ENCODE measurements at places on chromosomes 7 and 10.

GRCh38 chr10:124221356-124222317 is 128.2 kb upstream of the CHST15 start:
- DNase-seq, result no peak

GRCh38 chr10:34083567-34083966 is 731.5 kb downstream of the PARD3 start:
- no peak for DNase-seq

DNA sequence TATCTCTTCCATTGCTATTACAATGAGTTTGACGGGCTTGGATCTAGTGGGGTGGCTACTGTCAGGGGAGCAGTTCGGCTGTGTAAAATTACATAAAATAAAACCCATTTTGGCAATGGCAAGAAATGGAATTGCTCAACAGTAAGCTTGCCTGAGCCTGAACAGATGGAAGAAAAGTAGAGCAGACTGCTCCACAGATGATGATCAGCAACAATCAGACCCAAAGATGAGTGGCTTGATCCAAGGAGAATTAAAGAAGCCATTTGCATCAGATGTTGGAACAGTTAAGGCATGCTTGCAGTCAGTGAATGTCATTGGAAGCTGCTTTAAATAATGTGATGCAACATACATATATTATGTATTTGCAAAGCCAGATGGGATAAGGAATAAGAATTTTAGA is 256.6 kb upstream of the SMIM30 start:
- DNase-seq, result no peak

DNA sequence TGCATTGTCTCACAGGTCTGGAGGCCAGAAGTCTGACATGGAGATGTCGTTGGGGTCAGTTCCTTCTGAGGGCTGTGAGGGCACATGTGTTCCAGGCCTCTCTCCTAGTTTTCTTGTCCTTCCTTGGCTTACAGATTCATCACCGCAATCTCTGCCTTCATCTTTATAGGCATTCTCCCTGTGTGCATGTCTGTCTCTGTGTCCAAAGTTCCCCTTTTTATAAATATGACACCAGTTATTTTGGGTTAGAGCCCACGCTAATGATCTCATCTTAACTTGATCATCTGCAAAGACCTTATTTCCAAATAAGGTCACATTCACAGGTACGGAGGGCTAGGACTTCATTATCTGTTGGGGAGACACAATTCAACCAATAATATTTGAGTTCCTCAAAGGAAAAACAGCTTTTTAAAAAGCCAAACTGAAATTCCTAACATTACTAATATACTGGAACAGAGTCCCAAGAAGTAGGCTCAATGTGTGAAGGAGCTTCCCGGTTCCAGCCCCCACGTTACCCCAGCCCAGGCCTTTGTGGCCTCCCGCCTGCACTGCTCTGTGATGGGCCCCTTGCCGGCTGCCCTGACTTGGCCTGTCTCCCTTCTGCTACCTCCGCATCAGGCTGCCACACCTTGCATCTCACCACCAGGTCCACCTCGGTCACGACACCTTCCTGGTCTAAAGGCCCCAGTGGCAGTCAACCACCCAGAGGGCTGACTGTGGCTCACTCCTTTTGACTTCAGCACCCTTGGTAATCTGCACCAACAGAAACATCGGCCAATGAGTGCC is 142.7 kb downstream of the KCNMA1 start:
- DNase-seq, result no peak

GRCh38 chr10:51894771-51895578 is 195.6 kb upstream of the CSTF2T start:
- DNase-seq, result no peak

GRCh38 chr7:139731802-139732470 is 45.9 kb downstream of the HIPK2 start:
- no peak for DNase-seq

DNA sequence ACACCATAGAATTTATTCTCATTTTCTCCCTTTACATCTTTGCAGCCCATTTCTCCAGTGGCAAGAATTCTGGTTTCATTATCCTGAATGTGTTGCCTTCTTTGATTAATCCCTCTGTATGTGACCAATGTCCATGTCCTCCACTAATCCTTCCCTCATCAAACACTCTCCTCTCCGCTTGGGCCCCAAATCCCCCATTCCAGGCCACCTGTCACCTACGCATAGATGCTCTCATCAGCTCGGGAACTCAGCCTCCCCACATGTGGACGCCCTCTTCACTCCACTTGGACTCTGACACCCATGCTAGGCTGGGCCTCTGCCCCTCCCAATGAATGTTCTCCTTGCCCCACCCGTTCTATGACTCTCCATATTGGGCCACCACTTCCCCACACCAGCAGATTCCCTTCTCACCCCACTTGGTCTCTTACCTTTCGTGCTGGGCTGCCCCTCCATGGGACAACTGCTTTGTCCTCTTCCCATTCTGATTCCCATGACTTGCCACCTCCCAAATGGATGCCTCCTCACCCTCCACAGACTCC is 18.7 kb upstream of the RBM20 start:
- no peak for DNase-seq

DNA sequence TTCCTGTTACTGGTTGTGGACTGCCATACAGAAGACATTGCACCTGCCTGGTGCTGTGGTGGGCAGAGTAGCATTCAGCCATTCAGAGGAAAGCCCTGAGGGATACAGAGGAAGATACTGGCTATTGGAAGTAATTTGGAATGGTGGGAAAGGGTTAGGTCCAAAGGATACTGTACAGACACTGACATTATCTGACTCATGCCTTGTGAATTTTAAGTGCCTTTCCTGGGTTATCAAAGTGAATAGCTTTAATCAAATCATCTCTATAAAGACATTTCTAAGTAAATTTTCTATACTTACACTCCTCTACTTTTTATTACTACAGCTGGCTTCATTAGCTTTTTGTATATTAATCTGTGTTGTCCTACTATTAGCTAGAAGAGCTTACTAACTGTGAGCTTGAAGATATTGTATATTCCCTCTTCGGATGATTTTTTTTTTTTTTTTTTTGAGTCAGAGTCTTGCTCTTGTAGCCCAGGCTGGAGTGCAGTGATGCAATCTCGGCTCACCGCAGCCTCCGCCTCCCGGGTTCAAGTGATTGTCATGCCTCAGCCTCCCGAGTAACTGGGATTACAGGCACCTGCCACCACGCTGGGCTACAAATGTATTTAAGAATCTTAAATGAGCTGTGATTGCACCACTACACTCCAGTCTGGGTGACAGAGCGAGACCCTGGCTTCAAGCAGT is 186.5 kb downstream of the ADK start:
- no peak for DNase-seq

- no peak for DNase-seq
Observed at GRCh38 chr10:43261578-43262396, 5.1 kb downstream of the RASGEF1A start.

- no peak for DNase-seq
Observed at GRCh38 chr7:20293336-20293735, 37.4 kb upstream of the ITGB8 start.

GRCh38 chr7:158638001-158638400 is 50.4 kb upstream of the PTPRN2 start:
- no peak for DNase-seq

- DNase-seq, result no peak
Observed at GRCh38 chr7:116185956-116186355, 24.4 kb upstream of the TES start.

GRCh38 chr10:114396464-114396863 is 7.8 kb downstream of the AFAP1L2 start:
- no peak for DNase-seq

GRCh38 chr7:44134943-44135628 is 6.0 kb downstream of the MYL7 start:
- DNase-seq, result no peak

GRCh38 chr10:121975295-121976086 is 474 bp upstream of the NSMCE4A start:
- no peak for DNase-seq
